Dorsolateral prefrontal cortex (tissue), 122 donors: ENCODE measurements at places on chromosomes 1 and 21.

DNA sequence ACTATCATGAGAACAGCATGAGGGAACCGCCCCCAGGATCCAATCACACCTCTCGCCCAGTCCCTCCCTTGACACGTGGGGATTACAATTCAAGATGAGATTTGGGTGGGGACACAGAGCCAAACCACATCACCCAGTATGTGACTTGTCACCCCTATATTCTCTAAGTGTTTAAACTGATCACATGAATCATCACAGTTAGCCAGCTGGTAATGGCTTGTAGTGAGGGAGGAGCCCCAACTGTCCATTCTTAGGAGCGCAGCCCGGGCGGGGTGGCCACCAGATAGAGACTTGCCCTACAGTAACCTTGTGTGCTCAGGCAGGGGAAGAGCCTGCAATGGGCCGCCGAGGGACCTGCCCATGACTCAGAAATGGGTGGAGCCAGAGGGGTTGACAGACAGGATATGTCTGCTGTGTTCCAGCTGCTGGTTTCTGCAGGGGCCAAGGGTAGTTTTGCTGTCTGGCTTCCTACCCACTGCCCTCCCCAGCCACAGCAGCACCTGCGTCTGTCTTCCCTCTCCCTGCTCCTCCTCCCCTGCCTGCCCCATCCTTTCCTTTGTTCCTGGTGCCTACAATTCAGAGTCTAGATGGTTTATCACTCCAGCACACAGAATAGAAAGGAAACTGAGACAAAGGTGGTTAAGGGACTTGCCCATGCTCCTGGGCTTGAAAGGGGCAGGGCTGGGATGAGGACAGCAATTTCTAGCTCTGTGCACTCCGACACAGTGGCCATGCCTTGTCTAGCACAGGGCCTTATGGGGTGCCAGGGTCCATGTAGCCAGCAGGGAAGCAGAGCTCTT is 9.2 kb downstream of the ABCG1 start:
- DNase-seq, result peak; percentile 85

GRCh38 chr1:232590744-232591082 is 39.2 kb downstream of the SIPA1L2 start:
- DNase-seq, result no peak

DNA sequence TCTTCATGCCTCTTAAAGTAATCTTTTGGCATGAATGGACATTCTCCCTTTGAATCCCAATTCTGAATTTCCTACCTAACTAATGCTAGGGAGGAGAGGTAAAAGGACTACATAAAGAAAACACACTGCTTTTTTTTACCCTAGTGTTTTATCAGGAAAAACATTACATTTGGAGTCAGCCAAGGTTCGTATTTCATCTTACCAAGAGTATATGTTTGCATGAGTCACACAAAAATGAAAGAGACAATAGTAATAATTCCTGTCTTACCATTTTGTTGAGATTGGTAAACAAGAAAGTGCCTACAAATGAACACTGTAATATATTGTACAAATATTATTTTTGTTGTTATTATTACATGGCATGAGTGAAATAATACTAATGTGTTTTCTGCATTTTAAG is 112.9 kb upstream of the WARS2 start:
- DNase-seq, result no peak

DNA sequence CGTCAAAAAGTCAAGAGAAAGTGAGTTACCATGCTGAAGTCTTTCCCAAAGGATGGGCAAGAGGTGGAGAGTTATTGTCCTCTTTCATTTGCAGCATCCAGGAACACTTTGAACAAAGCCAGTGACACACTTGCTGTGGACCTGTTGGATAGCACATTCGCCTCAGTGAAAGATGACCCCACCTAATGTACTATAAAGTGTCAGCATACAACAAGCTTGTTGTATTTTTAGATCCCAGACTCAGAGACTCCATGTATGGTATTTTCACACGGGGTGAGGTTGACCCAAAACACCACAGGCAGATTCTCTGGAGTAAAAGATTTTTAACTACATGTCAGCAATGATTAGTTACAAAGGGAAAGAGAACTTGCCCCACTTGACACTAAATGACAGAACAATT is 273.8 kb downstream of the PTBP2 start:
- no peak for DNase-seq

DNA sequence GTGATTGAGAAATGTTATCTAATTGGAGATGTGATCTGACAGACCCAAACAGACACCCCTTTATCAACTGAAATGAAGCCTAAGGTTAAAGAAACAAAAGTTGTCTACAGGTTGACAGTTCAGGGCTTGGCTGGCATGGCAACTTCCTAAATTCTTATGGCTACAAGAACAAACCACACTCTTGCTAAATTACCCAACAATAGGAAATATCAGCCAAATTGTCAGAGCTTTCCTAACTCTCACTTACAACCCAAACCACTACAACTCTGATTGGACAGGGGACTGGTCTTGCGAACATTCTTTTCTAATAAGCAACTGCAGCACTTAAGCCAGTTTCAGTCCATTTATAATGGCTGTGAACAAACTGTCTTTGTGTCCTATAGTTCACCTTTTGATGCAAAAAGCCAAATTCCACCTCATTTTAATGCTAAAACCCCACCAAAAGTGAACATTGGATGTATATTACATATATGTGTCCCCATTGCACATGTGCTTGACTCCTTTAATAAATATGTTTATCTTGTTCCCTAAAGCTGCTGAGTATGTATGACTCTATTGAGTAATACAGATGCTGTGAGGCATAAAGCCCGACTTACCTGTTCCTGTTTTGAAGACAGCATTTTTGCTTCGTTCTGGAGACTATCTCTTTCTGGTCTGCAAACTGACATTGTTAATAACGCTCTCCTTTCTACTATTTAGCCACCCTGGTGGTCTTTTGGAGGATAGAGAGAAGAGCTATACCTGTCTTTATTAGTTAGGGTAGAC is 101.3 kb upstream of the HMCN1 start:
- no peak for DNase-seq

DNA sequence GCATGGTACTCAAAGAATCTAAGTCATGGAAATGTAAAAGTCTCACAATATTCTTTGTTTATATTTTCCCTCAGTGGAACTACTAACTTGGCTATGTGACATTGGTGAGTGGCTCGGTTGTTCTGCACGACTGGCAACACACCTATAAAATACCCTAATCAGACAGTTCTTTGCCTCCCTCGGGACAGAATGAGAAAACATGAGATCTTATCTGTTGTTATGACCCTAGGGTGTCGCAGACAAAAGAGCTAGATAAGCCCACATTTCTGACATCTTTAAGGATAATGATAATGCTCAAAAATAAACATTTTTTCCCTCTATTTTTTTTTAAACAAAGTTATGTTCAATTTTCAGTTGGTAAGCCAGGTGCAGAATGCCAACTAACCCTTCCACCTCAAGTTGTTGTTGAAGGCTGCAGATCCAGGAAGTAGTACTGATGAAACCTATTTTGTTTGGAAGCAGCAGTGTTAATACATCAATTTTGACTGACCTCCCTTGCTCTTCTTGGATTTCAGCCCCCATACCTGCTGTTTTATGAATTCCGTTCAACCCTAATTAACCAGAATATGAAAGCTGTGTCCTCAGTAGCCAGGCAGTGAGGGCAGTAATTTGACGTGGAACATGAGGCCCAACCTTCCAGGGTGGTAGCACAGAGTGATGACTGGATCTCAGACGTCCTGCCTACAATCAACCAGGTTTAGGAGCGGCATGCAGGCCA is 108.7 kb upstream of the DUSP10 start:
- no peak for DNase-seq

DNA sequence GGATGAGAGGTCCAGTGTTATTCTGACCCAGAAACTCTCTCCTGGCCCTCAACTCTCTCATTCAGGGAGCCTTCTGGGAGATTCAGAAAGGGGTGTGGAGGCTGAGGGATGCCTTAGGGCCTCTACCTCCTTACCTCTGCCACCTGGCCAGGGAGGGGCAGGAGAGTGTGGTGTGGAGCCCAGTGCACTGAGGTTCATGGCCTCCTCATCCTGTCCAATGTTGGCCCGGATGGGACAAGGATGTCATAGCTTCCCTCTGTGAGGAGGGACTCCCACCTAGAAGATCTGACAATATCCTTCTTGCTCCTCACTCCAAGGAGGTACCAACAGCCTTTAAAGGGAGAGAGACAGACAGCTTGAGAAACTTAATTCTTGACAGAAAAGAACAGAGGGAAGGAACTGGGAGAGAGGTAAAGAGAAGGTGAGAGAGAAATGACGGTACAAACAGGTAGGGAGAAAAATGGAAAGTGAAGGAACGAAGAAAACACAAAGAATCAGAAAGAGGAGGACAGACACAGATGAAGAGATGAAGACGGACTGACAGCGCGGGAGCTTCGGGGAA is 779 bp downstream of the BEND5 start:
- no peak for DNase-seq

- no peak for DNase-seq
Observed at GRCh38 chr1:198024782-198025181, 107.6 kb downstream of the LHX9 start.

DNA sequence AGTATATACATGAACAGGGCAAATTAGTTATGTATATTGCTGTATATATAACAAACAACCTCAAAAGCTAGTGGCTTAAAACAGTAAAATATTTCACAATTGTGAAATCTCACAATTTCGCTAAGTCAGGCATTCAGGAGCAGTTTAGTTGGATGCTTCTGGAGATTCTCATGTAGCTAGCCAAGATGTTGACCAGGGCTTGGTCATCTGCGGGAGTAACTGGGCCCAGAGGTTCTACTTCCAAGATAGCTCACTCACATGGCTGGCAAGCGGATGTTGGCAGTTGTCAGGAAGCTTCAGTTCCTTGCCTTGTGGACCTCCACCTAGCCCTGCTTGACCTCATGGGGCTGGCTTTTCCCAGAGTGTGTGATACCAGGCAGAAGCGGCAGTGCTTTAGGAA is 95.6 kb downstream of the TTC3 start:
- DNase-seq, result no peak

GRCh38 chr1:220300442-220301121 is 28.3 kb upstream of the RAB3GAP2 start:
- DNase-seq, result peak; percentile 48

DNA sequence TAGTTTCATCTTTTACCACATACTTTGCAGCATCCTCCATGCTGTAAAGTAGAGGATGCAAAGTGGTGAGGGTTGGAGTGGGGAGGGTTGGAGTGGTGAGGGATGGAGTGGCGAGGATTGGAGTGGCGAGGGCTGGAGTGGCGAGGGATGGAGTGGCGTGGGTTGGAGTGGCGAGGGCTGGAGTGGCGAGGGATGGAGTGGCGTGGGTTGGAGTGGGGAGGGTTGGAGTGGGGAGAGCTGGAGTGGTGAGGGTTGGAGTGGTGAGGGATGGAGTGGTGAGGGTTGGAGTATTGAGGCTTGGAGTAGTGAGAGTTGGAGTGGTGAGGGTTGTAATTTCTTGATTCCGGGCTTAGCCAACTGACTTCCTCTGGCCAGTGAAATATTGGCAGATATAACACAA is 618.3 kb downstream of the MRPL39 start:
- no peak for DNase-seq

DNA sequence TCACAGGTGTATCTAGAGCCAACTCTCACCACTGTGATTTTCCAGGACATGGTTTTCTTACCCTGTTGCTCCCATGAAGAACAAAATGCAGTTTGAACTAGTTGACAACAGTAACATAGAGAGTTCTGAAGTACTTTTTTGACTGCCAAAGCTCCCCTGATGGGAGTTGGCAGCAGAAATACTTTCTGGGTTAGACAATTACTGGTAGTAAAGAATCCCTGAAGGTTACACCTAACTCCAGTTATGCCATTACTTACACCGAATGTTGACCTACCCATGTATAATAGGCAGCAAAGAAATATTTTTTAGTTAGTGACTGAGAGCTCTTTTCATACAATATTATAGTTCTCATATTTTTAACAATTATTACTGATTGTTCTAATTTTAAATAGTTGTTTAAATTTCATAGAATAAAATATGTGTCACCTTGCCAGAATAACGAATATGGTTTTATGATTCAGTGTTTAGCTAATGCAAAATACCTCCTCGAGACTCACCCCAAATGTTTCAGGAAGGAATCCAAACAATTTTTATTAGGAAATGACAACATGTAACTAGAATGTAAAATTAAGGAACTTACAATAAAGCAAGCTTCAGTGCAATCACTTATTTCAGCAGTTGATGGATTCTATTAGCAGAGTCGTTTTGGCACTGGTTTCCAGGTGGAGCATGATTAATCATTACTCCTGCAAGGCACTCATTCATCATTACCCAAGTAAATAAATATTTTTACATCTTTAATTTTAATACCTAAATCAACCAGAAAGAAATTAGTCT is 237.6 kb downstream of the MRPL39 start:
- DNase-seq, result no peak

DNA sequence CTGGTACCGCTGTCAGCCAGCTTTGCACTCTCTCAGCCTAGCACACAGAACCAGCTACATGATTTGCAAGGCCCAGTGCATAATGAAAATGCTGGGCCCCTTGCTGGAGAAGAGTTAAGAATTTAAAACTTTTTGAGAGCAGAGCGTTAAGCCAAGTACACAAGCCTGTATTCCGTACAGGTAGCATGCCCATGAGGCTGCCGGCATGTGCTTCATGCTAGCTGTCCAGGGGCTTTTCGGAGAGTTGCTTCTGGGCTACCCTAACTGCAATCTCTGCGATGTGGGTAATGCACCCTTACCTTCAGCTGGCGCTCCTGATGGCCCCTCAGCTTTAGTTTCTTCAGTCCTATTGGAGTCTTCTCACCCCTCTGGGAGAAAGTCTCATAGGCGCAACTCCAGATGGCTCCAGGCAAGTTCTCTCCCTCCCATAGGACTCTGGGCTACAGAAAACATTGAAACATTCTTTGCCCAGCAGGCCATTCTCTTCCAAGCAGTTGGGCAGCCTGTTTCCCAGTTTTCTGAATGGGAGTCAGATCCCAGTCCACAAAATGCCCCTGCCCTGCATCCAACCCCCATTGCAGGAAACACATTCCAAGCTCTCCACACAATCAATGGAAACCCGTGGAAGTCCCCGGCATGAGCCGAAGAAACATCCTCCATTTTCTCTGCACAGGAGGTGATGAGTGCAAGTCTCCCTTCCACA is 5.7 kb upstream of the AKT3 start:
- DNase-seq, result no peak

- no peak for DNase-seq
Observed at GRCh38 chr1:244971552-244972216, 107.3 kb upstream of the HNRNPU start.

- DNase-seq, result no peak
Observed at GRCh38 chr1:156379420-156380165, 10.6 kb downstream of the RHBG start.

DNA sequence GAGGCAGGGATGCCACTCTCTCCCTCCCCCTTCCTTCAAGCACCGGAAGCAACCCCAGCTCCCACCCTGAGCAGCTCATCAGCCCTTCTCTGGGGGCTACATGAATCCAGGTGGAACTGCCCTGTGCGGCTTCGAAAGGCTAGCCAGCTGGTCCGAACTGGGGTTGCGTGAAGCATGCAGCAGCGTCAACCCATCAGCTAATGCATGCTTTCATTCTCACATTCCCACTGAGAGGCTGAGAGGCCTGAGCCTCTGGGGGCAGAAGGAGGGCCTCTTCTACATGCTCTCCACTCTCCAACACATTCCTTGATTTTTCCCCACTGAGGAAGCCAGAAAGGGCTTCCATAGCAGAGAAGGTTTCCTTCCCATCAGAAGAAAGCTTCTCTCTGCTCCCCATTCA is 5.6 kb downstream of the RXRG start:
- DNase-seq, result no peak
